Activated B cell treated with CpG ODN at 0.5 μM for 24 hours (primary cell): ENCODE measurements at places on chromosomes 5 and 9. TPM values are rescaled to one million over a fixed set of nuclear protein-coding genes. Genes with fewer than 3 reads are reported as not detected.

DNA sequence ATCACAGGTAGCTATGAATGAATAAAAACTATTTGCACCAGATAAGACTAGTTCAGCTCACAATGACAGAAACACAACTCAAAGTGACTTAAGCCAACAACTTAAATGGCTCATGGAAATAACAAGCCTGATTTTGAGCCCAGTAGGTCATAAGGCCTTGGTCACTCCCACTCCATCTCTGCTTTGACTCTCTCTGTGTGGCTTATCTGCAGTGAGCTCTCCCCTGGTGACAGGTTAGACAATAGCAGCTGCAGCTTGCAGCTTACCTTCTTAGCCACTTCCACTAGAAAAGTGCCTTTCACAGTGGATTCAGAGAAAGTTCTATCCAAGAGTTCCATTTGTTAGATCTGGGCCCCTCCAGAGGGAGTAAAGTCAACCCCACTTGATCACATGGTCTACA lies 315.7 kb downstream of the RAB3C start:
- H3K36me3 ChIP-seq = no peaks in the 10 kb centered on the region
- H3K4me3 ChIP-seq = no peak overlapping the region
- DNase-seq = no peak
- no peaks in the 10 kb centered on the region for H3K4me1 ChIP-seq
- peaks cover 4% of the 10 kb centered on the region for H3K27me3 ChIP-seq
- no peak overlapping the region for H3K27ac ChIP-seq

GRCh38 chr5:36696059-36696673 lies 89.8 kb downstream of the SLC1A3 start:
- peaks cover 24% of the 10 kb centered on the region for H3K4me1 ChIP-seq
- H3K36me3 ChIP-seq = peaks cover 6% of the 10 kb centered on the region
- no peak overlapping the region for H3K27ac ChIP-seq
- DNase-seq = no peak

Gene FGF10
- not detected in 2 replicates for total RNA-seq

Gene PPP3R2
- total RNA-seq = not detected in 2 replicates

GRCh38 chr5:135032999-135033861 lies 798 bp downstream of the PITX1 start:
- peak overlapping the region; percentile 76 for H3K4me3 ChIP-seq
- no peak for DNase-seq
- no peaks in the 10 kb centered on the region for H3K36me3 ChIP-seq
- peaks cover 39% of the 10 kb centered on the region for H3K4me1 ChIP-seq
- peaks cover 65% of the 10 kb centered on the region for H3K27me3 ChIP-seq

Gene TMEM252
- total RNA-seq = not detected in 2 replicates

Gene FOXD4L5
- 0.49 and 0.75 TPM in 2 replicates for total RNA-seq

Gene CNTNAP3
- total RNA-seq = 0.24 and 0.71 TPM in 2 replicates

Gene INSL4
- total RNA-seq = not detected in 2 replicates

Gene NEUROG1
- not detected in 2 replicates for total RNA-seq

GRCh38 chr9:87054999-87055686 lies 107.8 kb upstream of the GAS1 start:
- H3K4me1 ChIP-seq = no peaks in the 10 kb centered on the region
- DNase-seq = no peak
- H3K36me3 ChIP-seq = no peaks in the 10 kb centered on the region
- H3K27me3 ChIP-seq = no peaks in the 10 kb centered on the region

Gene SLC6A18
- total RNA-seq = not detected in 2 replicates

Gene SLC27A6
- total RNA-seq = not detected in 2 replicates

DNA sequence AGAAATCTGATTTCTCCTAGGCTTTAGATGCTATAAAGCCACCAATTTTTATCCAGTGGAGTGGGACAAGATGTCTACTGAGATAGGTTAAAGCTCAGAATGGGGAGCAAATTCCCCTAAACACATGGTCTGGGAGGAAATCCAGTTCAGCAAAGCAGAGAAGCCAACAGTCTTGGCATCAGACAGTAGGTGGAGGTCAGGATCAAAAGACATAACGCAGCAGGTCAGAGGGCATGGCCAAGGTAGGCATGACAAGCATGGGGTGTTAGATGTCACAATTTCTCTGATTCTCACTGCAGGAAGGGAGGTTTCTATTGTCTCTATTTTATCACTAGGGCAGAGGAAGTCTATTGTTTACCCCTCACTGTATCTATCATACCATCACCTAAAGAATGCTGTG lies 288.2 kb downstream of the ACTL7B start:
- H3K4me1 ChIP-seq = no peaks in the 10 kb centered on the region
- no peak for DNase-seq
- no peak overlapping the region for H3K27ac ChIP-seq
- H3K4me3 ChIP-seq = no peak overlapping the region
- H3K27me3 ChIP-seq = peaks cover 6% of the 10 kb centered on the region

Gene ARSI
- total RNA-seq = not detected in 2 replicates

GRCh38 chr9:16499892-16500291 lies 370.6 kb downstream of the BNC2 start:
- H3K4me1 ChIP-seq = no peaks in the 10 kb centered on the region
- no peak overlapping the region for H3K4me3 ChIP-seq
- DNase-seq = no peak

DNA sequence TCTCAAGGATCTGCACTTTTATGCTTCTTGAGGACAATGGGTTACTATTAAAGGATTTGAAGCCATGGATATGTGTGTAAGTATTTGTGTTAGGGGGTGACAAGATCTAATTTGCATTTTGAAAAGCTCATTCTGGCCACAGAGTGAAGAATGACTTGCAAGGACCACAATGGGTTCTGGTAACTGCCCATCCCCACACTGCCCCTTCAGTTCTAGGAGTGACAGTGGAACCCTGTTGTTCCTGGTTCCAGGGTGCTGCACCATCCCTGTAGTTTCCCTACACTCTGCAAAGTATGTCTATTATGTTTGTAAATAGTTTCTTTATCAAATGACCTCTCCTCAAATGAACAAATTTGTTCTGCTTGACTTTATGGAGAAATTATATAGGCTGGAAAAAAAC lies 9.7 kb upstream of the SPRY4 start:
- no peaks in the 10 kb centered on the region for H3K4me1 ChIP-seq
- DNase-seq = no peak
- no peaks in the 10 kb centered on the region for H3K36me3 ChIP-seq
- H3K4me3 ChIP-seq = no peak overlapping the region

DNA sequence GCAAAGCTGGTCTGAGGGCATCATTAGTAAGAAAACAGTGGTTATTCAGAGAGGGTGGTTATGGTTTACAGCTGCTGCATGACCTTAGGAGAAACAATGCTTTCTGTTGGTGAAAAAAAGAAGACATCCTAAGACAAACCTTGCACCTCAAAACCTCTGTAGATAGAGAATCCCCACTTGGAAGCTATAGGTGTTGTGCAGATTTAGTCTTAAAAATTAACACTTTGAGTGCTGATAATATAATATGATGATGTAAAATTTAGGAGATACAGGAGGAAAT lies 1.4 kb upstream of the PTTG1 start:
- H3K4me3 ChIP-seq = peak overlapping the region; percentile 91
- H3K36me3 ChIP-seq = peaks cover 26% of the 10 kb centered on the region
- DNase-seq = no peak
- peaks cover 86% of the 10 kb centered on the region for H3K4me1 ChIP-seq

- no peaks in the 10 kb centered on the region for H3K4me1 ChIP-seq
- H3K36me3 ChIP-seq = no peaks in the 10 kb centered on the region
- H3K4me3 ChIP-seq = no peak overlapping the region
- H3K27me3 ChIP-seq = no peaks in the 10 kb centered on the region
Observed at GRCh38 chr9:3043369-3043768, 199.5 kb upstream of the PUM3 start.

Gene DBH
- not detected in 2 replicates for total RNA-seq

DNA sequence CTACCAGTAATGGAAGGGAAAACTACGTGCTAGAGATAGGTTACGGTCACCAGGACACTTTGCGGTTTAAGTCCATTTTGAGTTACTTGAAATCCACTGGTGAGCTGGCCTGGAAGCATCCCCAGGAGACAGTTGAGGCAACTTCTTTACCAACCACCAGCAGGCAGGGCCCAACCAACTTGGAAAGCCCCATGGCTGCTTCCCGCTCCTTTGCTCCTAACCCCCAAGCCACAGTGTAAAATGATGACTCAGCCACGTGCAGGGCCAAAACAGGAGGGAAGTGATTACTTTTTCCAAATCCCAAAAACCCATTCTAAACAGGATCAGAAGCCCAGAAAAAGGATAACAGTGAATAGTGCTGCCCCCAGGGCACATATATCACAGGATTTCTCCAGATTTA lies 87.4 kb downstream of the PAX5 start:
- peaks cover 73% of the 10 kb centered on the region for H3K4me1 ChIP-seq
- no peak overlapping the region for H3K4me3 ChIP-seq
- peaks cover 84% of the 10 kb centered on the region for H3K36me3 ChIP-seq

DNA sequence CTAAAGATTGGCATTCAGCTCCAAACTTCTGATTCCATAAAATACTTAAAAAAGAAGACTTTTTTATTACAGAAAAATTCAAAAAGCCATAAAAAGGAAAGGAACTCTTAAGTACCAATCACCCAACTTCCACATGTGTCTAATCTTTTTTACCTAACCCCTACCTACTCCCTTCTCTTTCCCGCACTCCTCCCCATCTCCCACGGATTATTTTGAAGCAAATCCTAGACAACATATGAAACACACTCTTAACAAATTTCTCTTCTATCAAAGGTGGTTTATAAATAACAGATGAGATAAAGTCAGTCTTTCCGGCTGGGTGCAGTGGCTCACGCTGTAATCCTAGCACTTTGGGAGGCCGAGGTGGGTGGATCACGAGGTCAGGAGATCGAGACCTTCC lies 5.9 kb upstream of the DENND4C start:
- peaks cover 3% of the 10 kb centered on the region for H3K4me1 ChIP-seq
- no peaks in the 10 kb centered on the region for H3K36me3 ChIP-seq

GRCh38 chr5:180142824-180143610 lies 66.0 kb downstream of the RASGEF1C start:
- no peak overlapping the region for H3K27ac ChIP-seq
- H3K27me3 ChIP-seq = peaks cover 12% of the 10 kb centered on the region
- DNase-seq = no peak
- no peaks in the 10 kb centered on the region for H3K4me1 ChIP-seq
- H3K4me3 ChIP-seq = no peak overlapping the region

GRCh38 chr9:115952430-115953292 lies 200.9 kb upstream of the PAPPA start:
- H3K4me1 ChIP-seq = no peaks in the 10 kb centered on the region
- H3K27me3 ChIP-seq = no peaks in the 10 kb centered on the region
- DNase-seq = no peak
- H3K27ac ChIP-seq = no peak overlapping the region
- H3K36me3 ChIP-seq = no peaks in the 10 kb centered on the region

DNA sequence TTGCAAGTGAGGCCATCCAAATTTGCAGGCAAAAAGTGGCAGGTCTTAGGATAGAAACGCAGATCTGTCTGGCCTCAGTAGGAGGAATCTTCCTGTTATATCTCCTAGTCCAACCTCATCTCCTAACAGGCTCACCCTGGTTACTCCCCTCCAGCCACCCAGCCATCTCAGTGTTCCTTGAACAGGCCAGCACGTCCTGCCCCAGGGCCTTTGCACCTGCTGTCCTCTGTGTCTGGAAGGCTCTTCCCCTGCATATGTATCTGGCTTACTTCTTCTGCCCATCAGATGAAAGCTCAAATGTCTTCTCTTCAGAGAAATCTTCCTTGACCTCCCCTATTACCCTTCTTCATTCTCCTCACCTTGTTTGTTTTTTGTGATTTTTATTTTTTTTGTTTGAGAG lies 107.3 kb upstream of the ALDH1B1 start:
- H3K27ac ChIP-seq = no peak overlapping the region
- H3K4me3 ChIP-seq = no peak overlapping the region
- no peaks in the 10 kb centered on the region for H3K4me1 ChIP-seq
- H3K36me3 ChIP-seq = no peaks in the 10 kb centered on the region

Gene ACOT12
- total RNA-seq = not detected in 2 replicates

Gene SMAD5
- total RNA-seq = 28.4 and 30.4 TPM in 2 replicates

DNA sequence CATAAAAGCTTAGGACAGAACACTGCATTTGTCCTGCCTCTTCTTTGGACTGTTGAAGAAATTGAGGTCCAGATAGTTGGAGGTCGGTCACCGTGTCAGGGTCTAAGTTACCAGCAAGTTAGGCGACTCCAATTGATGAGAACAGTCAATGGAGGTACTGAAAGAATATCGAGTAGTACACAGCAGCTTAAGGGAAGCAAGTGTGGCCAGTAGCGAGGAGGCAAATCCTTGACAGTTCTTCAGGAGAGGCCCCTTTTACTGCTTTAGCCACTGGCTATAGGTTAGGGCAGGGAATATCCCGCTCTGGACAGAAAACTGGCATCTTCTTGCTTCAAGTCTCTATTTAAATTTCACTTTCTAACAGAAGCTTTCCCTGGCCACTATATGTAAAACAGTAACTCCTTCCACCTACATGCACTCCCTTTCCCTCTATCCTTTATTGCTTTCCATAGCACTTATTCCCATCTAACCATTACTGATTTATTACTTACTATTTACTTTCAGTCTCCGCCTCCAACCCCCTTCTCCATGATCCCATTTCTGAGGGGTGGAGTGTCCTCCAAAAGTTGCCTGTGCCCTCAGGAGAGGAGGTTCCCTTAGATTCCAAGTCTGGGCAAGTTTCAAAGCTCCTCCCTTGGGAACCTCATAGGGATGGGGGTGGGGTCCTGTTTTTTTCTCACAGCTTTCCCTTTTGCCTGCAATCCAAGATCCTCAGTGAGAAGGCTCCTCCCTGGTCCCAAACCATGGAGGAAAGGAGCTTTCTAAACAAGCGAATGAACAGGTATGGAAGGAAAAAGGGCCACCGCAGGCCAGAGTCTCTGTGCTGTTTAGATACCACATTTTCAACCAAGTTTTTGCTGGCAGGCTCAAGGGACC lies 4.1 kb upstream of the PRDM6 start:
- peaks cover 25% of the 10 kb centered on the region for H3K4me1 ChIP-seq
- H3K4me3 ChIP-seq = no peak overlapping the region
- no peak for DNase-seq
- H3K36me3 ChIP-seq = no peaks in the 10 kb centered on the region

- H3K27ac ChIP-seq = no peak overlapping the region
- no peaks in the 10 kb centered on the region for H3K36me3 ChIP-seq
- no peaks in the 10 kb centered on the region for H3K27me3 ChIP-seq
- no peak overlapping the region for H3K4me3 ChIP-seq
Observed at GRCh38 chr5:153086486-153086885, 404.0 kb upstream of the GRIA1 start.

DNA sequence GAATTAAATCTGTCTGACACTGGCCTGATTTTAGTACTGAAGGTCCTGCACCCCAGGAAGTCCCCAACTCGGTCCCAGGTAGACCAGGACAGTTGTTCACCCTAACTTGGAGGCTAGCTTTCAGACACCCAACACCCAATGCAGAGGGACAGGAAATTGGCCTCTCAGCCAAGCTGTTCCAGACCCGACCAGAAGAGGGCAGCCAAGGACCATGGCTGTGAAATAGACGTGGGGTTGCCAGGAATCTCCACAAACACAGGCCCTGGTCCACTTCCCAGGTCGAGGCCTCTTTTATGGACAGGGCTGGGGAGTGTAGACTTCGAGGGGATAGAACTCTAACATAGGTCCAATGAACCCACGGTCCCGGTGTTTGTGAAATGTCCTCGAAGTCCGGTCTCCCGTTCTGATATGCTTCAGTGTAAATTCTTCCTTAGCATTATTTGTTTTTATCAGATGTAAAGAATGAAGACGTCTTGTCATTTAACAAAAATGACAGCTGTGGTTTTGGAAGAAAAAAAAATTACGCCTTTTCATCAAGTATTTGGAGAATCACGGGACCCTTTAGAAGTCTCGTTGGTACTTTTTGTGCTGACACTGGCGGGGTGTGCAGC lies 260.3 kb upstream of the ADAMTS16 start:
- DNase-seq = no peak
- H3K4me1 ChIP-seq = no peaks in the 10 kb centered on the region
- no peak overlapping the region for H3K4me3 ChIP-seq
- H3K27ac ChIP-seq = no peak overlapping the region

GRCh38 chr9:111978616-111979015 lies 82.0 kb downstream of the UGCG start:
- DNase-seq = no peak
- H3K27ac ChIP-seq = no peak overlapping the region
- no peaks in the 10 kb centered on the region for H3K36me3 ChIP-seq
